ENCODE measurements at places on chromosomes 13 and 19.

DNA sequence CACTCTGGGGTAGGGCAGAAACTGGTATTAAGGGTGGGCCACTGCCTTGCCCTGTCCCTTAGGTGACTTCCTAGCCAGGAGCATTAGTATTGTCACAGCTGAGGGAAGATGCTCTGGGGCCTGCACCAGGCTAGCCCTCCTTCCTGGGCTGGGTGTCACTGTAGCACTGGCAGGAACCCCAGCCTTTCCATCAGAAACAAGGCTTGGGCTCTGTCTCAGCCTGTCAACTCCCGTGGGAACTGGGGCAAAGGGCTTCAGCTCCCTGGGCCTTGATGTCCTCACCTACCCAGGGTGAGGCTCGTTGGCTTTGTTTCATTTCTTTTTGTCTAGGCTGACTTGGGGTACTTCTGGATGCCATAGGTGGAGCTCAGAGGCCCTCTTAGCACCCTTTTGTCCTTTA is 18.0 kb downstream of the PAF1 start:
- DNase-seq: no peak

DNA sequence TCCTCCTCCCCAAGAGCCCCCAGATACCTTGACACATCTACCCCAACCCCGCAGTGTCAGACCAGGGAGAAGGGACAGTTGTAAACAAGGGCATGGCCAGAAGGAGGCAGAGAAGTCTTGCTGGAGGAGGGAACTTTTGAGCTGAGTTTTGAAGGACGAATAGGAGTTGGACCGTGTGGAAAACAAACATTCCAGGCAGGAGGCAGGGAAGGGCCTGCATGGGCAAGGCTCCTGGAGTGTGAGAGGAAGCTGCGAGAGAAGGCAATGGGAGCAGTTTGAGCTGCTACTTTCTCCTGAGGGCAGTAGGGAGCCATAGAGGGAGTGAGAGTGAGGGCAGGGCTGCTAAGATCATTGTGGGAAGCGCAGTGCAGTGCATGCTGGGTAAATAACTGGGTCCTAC is 23.3 kb downstream of the IL12RB1 start:
- no peak for DNase-seq

DNA sequence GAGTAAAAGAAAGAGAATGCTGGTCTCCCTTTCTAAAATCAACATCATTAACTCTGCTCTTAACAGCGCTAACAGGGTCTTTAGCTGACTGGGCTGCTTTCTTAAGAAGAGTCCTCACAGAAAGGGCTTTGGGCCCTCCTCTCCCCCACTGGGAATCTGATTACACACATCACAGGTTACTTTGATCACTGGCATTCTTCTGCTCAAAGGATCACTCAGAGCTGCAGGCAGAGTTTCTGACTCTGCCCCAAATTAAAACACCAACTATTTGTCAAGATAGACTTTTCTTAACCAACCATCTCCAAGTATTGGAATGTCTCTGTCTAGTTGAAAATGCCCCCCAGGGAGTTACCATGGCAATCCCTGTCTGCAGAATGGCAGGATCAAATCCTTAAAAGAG is 31.1 kb upstream of the SIAH3 start:
- no peak for DNase-seq

GRCh38 chr13:99230991-99231390 is 27.2 kb downstream of the GPR18 start:
- DNase-seq: no peak

DNA sequence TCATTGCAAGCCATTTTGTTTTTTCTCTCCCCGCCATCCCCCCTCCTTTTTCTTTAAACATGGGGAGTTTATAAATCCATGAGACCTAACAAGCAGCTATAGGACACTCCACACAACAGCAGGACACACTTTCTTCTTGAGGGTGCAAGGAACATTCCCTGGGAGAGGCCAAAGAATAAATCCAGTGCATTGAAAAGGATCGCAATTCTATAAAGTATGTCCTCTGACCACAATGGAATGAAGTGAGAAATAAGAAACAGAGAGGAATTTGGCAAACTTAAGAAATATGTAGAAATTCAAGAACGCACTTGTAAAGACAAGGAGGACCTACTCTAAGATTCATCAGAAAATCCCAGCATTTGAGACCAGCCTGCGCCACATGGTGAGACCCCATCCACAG is 11.9 kb downstream of the KLF2 start:
- no peak for DNase-seq

- peak; percentile 57 for DNase-seq
These were observed 1.7 kb downstream of the IRS2 start for GRCh38 chr13:109784590-109785140.

- DNase-seq: no peak
These were observed 244.6 kb downstream of the B3GLCT start for GRCh38 chr13:31444266-31444856.

DNA sequence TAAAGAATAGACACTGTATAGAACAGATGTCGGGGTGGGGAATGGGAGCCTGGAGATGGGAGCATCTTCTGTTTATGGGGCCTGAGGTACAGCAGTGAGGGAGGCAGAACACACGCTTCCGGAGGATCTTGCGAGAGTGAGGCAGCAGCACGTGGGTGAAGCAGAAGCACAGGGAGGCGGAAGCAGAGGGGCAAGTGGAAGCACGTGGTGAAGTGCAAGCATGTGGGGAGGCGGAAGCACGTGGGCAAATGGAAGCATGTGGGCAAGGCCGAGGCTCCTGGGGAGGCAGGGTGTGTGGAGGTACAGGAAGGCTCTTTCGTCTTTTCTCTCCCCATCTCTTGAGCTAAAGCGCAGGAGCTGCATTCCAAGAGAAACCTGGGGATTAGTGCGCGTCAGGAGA is 198.4 kb downstream of the ATP8A2 start:
- no peak for DNase-seq

All from stimulated activated CD4-positive, alpha-beta T cell treated with anti-CD3 and anti-CD28 coated beads, TNF-alpha, amount 100 ng/mL, for 4 hours (primary cell).